Stimulated activated memory B cell treated with anti-CD40 and anti-IgM and Interleukin-4, amounts not matched to agents 10 μg/mL and 1 μg/mL and 100 μg/mL, for 72 hours (primary cell): ENCODE measurements at places on chromosomes 13 and 19.

- no peak for ATAC-seq
These were observed 60.8 kb downstream of the AP1M1 start for GRCh38 chr19:16258440-16258903.

DNA sequence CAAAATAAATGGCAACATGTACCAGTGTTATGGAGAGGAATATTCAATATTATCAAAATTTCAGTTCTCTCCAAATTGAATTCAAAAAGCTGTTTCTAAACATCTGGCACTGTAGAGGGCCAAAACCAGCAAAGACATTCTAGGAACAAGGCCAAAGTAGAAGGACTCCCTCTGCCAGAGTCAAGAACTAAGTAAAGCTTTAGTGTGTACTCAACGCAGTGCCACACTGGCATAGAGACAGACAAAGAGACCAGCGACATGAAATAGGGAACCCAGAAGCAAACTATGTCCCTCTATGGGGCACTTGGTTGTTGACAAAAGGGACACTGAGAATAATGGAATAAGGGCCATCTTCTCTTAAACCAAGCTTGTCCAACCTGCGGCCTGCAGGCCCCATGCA is 15.6 kb downstream of the SCGB2B2 start:
- no peak for ATAC-seq

- ATAC-seq = no peak
These were observed 512 bp downstream of the RPS19 start for GRCh38 chr19:41860419-41861115.

DNA sequence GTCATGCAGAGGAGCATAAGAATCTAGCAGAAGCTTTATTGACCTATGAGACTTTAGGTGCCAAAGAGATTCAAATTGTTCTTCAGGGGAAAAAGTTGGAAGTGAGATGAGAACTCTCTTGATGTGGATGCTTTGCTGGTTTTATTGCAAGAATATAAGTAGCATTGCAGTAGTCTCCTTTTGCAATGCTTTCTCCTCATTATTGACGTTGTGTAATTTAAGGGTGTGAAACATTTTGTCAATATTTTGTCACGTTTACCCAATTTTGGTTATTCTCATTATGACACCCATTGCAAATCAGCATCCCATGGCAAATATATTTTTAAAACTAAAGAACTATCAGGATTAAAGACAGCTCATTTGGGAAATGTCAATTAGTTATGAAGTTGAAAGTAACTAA is 11.9 kb upstream of the LILRB5 start:
- no peak for ATAC-seq

- ATAC-seq = no peak
These were observed 816.6 kb downstream of the UQCRFS1 start for GRCh38 chr19:28396287-28396831.
